NCI-H2081 (cell line): ENCODE measurements at places on chromosomes 6 and 20.

GRCh38 chr20:3068986-3069900 is 2.2 kb upstream of the OXT start:
- no peak for DNase-seq

DNA sequence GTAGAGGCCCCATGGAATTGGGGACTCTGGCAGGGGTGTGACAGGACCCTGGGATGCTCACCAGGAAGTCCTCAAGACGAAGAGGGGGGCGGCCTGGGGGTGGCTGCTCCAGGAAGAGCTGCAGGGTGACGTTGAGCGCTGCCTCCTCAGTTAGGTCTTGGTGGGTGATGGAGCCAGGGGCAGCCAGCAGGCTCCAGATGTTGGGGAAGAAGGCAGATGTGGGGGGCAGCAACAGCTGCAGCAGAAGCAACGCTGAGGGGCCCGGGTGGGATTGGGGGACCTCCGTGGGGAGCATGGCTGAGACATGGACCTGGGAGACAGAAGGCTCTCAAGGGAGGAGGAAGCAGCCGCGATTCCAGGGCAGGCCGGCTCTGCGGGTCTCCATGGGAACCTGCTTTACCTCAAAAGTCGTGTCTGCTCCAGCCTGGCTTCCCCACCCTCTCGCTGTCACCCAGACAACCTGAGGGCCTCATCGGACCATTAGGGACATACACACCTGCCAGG is 591 bp downstream of the VWA7 start:
- no peak for DNase-seq

GRCh38 chr6:11110921-11111768 is at the start of gene ERVFRD-1:
TSS of gene ERVFRD-1 (minus strand) at chr6:11111725. CDS start at chr6:11105310, 6,415 bp downstream.
- no peak for DNase-seq

DNA sequence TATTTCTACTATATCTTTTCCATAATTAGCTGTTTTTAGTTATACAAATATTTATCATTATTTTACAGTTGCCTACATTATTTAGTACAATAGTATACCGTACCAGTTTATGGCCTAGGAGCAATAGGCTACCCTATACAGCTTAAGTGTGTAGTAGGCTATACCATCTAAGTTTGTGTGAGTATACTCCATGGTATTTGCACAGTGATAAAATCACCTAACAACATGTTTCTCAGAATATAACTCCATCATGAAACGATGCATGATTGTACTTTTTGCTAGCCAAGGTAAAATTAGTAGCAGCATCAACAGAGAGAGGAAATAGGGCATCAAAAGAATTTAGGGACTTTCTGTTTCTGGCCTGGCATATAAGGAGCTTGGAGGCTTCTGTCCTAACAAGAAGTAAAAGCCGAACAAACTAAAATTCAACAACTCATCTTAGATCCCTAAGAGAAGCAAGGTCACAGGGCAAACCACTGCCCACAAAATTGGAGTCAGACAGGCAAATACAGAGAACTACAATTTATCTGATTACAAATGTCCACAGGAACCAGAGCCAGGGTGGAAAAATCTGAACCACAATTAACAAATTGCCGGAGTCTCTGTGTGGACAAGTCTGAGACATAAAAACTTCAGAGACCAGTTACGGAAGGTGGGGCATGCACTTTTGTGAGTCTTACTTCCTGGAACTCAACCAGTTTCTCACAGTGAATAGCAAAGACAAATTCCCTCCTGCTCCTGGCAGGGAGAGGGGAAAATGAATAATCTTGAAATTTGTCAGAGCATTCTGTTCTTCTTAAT is 671.4 kb downstream of the RFPL4B start:
- no peak for DNase-seq

DNA sequence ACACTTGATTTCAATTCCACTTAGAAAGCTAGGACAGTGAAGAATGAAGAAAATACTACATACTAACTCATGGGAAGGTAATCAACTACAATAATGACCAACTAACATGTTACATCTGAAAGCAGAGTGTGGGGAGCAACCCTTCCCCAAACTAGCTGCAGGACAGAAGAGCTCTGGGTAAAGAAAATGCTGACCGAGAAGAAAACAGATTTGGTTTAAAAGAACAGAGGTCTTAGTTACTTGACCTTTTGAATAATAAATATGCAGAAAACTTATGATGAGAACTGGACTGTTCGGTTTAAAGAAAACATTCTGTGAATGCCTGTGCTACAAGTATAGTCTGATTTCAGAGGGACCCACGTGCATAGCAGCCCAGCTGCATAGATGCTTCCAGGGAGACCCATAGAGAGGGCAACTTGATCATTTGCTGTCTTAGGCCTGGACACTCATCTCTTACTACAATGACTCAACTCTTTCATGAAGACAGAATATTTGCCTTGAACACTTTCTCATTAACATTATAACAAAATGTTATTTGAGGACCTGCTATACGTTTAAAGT is 53.5 kb downstream of the RALGAPA2 start:
- no peak for DNase-seq

DNA sequence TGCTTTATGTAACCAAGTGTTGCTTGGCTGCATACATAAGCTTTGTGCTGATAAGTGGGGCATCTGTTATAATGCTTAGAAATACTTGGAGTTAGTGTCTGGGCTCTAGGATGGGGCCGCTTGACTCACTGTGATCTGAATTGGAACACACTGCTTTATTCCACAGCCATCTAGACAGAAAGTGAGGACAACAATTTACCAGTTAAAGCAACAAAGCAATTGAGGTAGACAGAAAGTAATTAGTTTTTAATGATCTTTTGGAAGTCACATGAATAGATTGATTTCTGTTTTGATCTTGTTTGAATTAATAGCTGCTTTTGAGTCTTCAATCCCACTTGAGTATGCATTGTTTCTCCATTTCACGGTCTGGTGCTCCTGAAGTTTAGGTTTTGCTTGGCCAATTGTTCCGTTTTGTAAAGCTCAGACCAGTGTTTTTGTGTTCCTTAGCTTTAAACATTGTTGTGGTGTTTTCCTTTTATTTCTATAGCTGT is 157.5 kb downstream of the TRMT11 start:
- DNase-seq, result peak; percentile 14

DNA sequence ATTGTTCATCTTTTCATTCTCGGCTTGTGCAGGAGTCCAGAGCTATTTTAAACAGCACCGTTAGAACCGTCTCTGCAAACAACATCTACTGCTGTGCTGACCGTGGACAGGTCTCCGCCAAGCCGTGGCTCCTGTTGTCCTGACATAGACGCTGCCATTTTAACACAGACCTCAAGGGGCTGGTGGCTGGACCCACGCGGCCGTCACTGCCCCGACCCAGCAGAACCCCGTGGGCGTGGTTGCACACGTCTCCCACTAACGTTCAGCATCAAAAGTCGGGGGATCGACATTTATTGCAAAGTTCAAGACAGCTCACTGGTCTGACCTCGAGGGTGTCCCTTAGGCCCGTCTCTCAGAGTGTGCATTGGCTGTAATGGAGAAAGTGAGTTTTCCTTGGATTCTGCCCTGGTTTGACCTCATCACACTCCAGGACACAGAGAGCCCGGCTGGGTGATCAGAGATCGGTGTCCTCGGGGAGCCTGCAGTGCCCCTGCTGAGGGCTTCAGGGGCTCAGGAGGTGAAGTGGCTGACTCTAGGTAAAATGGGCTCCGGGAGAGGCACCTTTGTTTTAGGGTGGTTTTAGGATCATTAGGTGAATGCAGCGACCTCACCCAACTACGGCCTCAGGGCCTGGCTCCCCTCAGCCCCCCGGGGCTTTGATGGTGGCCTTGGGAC is 363.2 kb downstream of the THBS2 start:
- DNase-seq, result no peak

GRCh38 chr20:41691443-41691842 is 73.3 kb upstream of the CHD6 start:
- no peak for DNase-seq

GRCh38 chr20:16607364-16608276 is 34.4 kb upstream of the KIF16B start:
- no peak for DNase-seq

DNA sequence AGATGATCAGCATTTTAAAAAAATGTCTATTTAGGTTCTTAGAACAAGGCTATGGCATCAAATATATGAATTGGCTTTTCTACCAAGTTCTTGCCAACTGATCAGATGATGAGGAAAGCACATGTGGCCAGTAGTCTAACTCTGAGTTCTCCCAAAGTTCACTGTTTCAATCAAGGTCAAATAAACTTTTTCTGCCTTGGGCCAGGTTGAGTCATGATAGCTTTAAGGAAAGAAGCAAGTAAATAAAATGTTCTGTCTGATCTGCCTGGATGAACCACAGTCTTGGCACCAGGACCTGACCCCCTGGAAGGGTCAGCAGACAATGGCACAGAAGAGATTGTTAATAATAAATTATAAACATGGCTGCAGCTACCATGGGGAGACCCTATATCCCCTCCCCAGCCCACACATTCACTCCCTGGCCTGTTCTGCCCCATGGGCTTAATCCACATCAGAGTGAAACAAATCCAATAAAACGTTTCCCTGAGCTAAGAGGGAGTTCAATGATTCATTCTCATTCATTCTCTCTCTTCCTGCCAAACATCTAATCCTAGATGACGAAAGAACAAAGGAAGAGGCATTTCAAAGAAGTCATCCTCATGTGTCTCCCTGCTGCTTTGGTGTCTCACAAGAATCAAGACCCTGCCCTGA is 661.6 kb downstream of the DHX35 start:
- DNase-seq, result no peak

DNA sequence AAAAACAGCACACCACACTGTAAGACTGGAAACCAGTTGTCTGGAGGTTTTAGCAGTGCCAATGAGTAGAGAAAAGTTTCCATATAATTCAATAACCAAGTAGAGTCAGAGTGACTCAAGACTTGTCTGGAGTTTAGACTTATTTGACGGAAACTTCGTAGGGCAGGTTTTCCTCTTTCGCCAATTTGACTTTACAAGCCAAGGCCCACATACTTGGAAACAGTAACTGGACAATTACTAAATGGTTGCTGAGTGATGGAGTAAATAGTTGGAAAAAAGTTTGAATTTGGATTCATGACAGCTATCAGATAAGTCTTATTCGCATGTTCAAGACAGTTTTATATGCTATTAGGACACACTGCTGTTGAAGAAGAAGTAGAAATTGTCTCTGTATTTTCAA is 48.1 kb upstream of the CTAGE9 start:
- no peak for DNase-seq

- peak; percentile 7 for DNase-seq
Observed at GRCh38 chr20:25065625-25066338, 7.8 kb upstream of the ACSS1 start.

DNA sequence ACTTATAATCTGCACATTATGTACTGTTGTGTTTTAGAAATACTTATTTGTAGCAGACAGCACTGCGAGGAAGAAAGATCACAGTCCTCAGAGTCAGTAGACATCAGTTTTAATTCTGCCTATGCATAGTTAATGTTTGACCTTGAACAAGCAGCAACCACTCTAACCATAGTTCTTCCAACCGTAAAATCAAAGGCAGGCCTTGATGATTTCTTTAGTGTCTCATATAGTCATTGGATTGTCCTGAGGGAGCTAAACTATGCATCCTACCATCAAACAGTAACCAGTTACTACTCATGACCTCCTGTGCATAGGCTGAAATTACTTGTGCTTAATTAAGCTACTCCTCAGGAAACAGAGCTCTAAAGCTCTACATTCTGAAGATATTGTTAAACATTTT is 294.8 kb upstream of the STXBP5 start:
- no peak for DNase-seq

GRCh38 chr20:24964506-24964840 is 15.4 kb downstream of the CST7 start:
- DNase-seq, result no peak

DNA sequence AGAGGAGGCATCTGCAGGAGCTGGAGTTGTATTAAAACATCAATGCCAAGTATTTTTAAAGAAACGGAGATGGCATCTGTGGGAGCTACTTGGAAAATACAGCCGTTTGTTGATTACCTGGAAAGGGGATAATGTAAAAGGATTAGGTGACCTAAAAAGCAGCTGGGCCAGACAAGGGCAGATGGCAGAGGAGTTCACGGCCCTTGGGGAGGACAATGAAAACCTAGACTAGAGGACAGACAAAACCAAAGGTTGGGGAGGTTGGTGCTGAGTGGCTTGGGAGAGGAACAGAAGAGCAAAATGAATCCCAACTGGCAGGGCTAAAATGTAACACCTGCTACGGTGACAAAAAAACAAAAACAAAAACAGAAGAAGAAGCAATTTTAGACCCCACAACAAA is 260.5 kb upstream of the JARID2 start:
- DNase-seq, result no peak

DNA sequence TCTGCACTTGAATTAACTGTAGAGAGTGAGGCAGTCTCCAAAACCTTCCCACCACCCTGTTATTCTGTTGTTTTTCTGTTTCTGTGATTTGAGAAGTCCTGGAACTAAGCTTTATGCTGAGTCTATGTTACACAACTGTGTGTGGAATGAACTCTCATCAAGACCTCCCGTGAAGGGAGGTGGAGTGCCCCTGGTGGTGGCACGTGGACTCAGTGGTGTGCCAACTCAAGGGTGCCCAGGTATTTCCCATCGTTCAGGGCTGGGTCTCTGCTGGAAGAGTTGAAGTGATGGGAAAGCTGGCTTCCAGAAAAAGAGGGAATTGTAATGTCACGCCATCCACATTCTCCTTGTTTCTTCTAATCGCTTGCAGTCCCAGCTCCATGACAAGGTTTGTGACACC is 374.2 kb downstream of the SMOC2 start:
- no peak for DNase-seq

DNA sequence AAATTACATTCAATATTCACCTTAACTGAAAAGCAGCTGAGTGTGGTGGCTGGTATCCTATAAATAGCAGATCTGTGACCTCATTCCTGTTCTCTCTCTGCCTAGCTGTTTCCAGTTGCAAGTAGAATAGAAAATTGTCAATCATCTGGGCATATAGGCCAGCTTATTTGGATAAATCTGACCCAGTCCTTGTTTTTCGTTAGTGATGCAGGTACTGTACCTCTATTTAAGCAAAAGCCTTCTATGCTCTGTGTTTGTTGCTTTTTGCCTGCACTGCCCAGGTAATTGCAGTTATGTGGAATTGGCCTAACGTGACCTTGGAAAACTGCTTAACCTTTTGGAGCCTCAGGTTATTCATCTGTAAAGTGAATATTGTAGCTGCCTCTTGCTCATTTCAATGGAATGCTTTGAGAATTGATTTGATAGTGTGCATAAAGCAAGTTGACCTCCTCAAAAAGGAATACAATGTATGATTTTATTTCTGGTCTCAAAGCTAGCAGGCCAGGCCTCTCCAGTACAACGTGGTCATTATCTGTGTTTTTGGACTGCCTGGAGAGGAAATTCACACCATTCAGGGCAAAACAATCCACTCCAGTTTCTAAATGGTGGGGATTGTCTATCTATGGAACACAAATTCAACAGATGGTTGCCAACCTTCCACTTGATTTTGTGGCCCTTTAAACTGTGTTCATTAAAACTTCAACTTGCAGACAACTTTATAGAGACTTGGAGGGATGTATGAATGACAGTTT is 508.7 kb upstream of the CITED2 start:
- DNase-seq, result no peak

GRCh38 chr6:143225929-143226328 is 165.2 kb downstream of the AIG1 start:
- DNase-seq, result no peak
